LNCaP clone FGC (cell line): ENCODE measurements at places on chromosomes 11 and 22.
A peak's percentile ranks its signal among the peaks of the same experiment; 100 is the strongest.

DNA sequence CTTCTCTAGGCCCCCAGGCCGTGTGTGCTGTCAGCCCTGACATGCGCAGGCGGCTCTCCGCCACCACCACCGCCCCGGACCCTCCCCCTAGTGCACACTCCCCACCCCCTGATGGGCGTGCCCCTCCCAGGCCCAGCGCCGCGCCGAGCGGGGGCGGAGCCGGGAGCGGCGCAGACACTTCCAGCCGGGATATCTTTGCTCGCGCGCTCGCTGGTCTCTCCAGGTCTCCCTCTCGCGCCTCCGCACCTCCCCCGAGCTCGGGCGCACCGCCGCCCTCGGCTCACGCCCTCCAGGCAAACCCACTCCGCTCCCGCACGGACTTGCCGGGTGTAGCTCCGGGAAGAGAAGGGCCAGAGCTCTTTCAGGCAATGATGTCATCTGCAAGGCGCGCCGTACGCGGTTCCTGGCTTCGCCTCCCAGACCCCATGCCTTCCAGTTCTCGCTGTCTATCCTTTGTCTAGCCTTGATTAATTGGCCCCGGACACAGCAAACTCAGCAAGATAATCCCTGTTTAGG is at the start of gene SCN3B:
SCN3B (minus strand) TSS at position 59 of the 516 bp plus-strand sequence. CDS start 823 bp downstream, outside the sequence.
- no peak for DNase-seq

DNA sequence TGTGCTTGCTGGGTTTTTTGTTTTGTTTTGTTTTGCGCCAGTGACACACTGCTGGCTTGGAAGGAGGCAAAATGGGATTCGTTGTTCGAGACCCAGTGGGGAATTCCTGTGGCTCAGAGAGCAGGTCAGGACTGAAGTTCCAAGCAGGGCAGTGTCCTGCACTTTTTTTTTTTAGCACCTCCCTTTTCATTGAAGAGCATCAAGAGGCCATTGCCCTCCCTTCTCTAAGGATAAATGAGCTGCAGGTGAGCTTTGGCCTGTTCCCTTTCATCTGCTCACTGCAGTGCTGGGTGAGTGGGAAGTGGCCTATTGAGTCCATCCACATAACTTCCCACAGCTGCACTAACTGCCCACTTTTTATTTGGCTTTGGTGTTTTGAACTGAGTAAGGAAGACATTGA is 87.8 kb downstream of the ARHGAP42 start:
- no peak for DNase-seq

GRCh38 chr11:78564490-78565467 is 9.9 kb downstream of the NARS2 start:
- DNase-seq = peak; percentile 45

GRCh38 chr11:83438438-83438837 is 152.3 kb upstream of the CCDC90B start:
- DNase-seq = no peak

DNA sequence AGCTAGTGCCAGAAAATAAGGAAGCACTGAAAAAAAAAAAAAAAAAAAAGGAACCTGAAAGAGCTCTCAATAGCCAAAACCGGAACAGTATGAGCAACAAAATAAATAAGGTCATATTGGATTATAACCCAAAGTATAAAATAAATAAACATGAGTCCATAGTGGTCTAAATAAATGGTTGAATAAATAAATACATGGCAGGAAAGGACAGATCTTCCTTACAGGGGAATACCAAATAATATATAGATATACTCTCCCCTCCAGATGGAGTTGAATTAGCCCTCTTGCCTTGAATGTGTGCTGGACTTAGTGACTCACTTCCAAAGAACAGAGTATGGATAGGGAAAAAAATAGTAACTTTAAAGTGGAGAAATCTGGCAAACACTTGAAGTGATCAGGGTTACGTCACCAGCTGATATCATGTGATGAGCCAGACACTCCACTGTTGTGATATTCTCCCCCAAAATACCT is 14.3 kb upstream of the ARRB1 start:
- DNase-seq = no peak

- no peak for DNase-seq
Measured at GRCh38 chr11:44877571-44878497, 72.8 kb downstream of the TP53I11 start.

- DNase-seq = no peak
Measured at GRCh38 chr11:30009060-30009459, 7.8 kb downstream of the KCNA4 start.

DNA sequence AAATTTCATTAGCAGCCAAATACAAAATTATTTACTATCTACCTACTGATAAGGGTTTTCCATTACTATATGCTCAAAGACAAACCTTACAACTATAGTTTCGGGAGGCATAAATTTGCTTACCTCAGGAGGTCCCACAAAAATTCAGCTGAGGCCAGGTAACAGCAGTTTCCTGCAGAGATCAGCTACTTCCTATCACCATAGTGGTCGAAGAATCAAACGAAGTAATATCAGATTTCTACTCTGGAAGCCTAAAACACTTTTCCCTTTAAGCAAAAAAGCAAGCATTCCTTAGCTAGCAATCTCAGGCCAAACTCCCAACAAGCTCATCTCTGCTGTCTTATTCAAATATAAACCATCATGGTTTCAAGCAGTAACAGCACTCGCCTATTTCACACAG is 3.1 kb downstream of the NAP1L4 start:
- DNase-seq = no peak

- peak; percentile 18 for DNase-seq
Measured at GRCh38 chr22:49487950-49488349, 339.7 kb downstream of the BRD1 start.

DNA sequence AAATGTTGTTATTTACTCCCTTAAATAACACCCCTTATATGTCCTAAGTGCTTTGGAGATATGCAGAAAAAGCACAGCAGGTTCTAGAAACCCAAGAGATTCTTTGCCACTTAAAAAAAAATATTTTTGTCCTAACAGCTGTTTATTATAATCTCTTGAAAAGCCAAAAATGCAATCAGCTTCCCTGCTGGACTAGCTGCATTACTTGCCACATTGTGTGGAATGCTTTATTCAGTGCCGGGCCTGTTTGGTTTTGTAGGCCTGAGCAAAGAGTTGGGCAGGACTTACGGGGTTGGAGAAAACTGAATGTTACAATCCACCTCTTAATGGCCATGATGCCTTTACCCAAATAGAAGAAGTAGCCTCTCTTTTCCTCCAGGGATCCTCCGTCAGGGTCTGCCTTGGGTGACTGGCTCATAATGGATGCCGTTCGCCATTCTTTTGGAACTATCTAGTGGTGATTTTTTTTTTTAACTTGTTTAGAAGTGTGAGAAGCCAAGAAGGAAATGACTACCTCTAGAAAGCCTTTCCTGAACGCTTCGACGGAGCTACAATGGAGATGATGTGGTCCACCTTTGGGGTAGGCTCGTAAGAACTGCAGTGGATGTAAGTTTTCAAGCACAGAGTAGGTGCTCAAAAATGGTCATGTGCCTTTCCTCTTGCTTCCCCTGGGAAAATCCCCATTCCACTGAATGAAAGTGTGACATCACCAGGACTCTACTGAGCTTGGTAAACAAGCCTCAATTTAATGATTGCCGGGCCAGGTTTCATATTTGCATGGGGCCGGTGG is 241.3 kb upstream of the NCAM1 start:
- DNase-seq = no peak

GRCh38 chr11:65426839-65427690 is 4.5 kb downstream of the NEAT1 start:
- peak; percentile 78 for DNase-seq

GRCh38 chr11:132872211-132872610 is 660.1 kb downstream of the OPCML start:
- no peak for DNase-seq
